ENCODE measurements at places on chromosomes 6 and 20.

- DNase-seq: no peak
These were observed 2.0 kb downstream of the MMP9 start for GRCh38 chr20:46010491-46011391.

DNA sequence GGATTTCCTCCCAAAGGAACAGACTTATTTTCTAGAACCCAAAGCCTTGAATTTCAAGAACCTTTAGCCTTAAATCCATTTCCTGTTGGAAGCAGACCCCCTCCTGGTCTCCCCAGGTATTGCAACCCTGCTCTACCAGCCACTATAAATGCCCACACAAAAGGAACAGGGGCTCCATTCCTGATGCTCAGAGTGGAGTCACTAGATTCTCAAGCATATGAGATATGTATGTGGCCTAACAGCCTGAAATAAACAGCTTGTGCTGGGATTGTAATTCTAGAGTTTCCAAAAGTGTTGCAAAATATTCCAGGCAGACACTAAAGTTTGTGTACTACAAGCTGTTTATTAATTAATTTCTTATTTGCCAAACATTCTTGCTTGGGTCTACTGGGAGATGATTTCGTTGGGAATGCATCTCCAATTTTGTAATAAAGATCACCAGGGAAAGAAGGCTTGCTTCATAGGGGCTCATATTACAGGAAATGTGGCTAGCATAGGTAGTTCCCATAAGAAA, 44.8 kb downstream of the RIPOR3 start:
- no peak for DNase-seq

DNA sequence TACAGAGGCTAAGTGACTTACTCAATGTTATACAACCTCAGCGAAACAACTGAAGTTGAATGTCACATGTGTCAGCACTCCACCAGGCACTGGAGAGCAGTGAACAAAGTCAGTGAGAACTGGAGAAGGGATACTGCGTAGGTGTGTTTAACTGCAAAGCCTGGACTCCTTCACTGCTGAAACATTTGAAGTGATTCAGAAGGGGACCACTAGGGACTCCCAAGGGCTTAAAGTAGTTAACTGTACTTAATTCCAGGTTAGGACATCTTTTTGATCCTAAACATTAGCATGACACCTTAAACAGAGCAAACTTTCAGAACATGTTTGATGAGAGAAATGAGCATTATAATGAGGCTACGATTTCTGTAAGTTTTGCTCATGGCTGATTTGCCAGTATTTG, 45.0 kb upstream of the ZBTB24 start:
- no peak for DNase-seq

GRCh38 chr6:2977799-2978590, 6.6 kb upstream of the SERPINB6 start:
- DNase-seq: no peak

DNA sequence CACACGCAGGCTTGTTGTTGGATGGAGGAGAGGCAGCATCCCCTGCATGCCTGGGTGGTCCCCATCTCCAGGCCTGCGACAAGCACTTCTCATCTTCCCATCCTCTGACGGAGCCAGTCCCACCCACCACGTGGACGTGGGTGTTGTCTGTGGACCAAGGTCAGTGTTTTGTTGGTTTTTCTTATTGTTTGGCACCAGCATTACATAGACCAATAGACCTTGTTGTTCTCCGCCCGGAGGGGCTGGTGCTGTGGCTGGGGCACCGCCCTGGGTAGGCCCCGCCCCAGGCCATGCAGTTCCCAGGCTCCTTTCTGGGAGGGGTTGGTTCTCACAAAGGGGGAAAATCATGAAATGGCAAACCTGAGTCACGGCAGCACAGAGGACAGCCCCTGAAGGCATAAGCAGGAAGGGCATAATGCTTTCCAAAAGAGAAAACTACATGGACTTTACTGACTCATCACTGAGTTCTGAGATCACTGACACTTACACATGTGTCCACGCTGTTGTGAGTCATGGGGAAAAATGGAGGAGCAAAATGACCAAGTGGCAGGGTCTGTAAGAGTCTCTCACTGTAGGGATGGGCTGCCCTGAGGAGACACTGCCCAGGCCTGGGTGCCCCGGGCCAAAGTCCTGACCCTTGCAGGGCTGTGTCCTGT, 90.8 kb downstream of the THBS2 start:
- no peak for DNase-seq

DNA sequence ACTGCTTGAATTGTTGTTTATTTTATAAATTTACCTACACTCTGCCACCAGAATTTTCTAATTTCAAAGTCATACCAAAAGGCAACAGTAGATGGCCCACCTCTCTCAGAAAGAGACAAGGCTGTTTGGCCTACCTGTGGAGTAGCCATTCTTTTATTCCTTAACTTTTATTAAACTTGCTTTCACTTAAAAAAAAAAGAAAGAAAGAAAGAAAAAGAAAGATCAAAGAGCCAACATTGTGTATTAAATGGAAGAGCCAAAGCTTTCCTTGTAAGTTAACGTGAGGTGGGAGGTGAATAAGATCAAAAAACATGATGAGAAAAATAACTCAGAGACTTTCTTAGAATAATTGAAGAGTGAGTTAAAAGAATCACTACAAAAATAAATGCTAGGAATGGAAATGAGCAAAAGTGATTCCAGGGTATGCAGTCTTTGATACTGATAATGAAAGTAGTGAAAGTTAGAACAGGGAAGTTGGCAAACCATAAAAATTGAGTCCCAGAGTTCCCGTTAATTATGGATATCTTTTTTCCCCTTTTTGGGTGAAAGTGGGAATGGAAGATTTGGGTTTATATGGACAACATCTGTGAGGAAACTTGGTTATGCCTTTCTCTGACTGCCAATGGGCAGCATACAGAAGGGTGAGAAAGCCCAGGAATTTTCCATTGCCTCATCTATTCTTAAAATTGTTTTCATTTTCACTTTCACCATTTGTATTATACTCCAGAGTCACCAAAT, 35.9 kb upstream of the MYB start:
- no peak for DNase-seq

DNA sequence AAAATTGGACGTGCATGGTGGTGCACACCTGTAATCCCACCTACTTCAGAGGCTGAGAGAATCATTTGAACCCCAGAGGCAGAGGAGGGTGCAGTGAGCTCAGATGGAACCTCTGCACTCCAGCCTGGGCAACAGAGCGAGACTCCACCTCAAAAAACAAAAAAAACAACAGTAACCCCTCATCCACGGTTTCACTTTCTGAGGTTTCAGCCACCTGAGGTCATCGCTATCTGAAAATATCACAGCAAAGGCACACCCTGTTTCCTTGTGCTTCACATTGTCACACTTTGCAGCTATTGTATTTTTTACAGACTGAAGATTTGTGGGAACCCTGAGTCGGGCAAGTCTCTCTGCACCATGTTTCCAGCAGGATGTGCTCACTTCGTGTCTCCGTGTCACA, 54.1 kb upstream of the FOXQ1 start:
- DNase-seq: no peak

DNA sequence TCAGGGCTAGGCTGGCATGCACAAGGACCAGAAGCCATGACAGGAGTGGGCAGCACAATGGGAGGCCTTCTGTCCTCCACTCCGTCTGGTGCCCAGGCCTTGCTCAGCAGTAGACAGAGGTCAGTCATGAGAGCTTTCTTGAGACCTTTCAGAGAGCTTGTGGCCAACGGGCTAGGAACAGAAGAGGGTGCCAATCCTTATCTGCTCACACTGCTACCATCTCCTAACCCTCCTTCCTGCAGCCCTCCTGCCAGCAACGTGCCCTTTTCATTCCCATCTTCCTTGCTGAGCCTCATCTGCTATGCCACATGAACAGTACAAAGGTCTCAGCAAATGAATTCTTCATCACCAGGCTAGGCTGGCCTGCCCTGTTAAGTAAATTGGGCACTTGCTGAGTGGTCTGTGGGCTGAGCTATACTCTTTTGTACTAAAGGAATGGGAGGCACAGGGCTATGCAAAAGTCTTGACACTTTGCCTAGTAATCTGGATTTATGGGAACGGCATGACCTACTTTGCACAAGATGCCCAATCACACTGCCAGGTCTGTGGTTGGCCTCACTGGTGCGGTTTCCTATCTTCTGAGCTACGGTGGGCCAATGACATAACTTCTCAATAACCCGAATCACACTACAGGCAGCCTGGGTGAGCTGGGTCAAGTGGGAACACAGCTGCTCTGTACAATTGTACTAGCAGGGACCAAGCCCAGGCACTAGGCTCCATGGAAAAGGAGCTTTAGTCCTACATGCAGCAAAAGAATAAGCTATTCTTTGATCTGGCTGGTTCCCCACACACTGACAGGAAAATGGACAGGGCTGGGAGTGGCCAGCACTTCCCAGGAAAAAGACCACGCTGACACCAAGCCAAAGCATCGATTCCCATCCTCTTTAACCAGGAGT, 47.8 kb downstream of the ELOVL5 start:
- no peak for DNase-seq

All from left renal cortex interstitium (tissue), 4 donors.